ENCODE measurements at places on chromosomes 16 and 17.

DNA sequence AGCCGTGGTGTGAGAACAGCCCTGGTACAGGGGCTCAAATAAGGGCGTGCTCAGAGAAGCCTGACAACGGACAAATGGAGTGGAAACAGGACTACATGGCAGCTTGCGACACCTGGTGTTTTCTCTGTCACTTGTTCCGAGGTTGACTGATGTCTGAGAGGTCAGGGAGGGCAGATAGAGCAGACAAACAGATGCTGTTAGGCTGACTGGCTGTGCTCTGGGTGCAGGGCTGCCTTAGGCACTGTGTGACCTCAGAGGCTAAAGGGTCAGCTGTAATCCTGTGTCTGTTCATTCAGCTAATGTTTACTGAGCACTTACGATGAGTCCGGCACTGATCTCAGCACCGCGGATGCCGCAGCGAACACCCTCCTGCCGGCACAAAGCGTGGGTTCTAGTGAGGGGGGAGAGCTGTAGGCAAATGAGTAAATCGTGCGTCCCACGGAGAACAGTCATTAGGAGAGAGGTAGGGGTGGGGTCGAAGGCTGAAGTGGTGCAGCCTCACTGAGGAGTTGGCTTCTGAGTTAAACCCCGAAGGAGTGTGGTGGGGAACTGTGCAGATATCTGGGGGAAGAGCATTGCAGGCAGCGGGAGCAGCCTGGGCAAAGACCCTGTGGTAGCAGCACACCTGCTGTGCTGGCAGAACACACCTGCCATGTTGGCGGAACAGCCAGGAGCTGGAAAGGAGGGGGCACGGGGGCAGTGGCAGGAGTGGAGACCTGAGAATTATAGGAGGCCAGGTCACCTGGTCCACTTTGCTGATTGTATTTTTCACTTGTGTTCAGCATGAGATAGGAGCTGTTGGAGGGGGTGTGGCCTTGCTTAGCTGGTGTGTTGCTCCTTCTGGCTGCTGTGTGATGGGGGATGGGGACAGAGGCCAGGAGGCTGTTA, 35.0 kb downstream of the GPT2 start:
- DNase-seq = no peak

- DNase-seq = no peak
Measured at GRCh38 chr16:72482695-72483094, 310.7 kb upstream of the PMFBP1 start.

DNA sequence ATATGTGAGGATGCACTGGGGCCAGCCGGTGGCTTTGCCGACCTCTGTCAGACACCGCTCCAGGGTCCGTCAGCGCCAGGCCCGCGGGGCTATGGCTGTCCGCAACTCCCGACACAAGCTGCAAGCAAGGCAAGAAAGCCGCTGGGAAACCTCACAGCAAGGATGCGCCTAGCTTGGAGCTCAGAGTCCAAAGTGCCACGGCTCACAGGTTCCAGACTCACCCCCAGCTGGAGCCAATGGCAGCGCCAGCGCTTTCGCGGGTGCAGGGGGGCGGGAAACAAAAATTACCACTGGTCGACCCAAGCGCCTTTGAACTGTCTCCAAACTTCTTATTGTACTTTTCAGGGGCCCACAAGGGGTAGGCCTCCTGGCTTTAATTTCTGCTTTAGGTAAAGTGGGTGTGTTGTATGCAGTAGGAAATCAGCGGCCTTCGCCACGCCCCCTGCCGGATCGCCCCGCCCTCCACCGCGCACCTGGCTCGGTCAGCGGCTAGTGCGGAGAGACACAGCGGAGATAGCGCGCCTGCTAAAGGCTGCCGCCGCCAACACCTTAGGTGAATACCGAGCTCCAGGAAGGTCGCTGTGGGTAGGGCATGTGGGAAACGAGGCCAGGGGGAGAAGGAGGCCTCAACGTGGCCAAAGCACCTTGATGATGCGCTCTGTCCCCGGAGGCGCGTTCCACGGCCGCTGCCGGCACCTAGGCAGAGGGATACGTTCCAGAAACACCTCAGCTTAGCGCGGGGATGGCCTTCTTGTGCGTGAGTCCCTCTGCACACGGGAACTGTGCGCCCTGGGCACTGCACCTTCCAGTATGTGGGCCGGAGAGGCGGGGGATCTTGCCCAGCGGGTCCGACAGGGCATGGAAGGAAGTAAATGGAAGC, 61.0 kb upstream of the RBL2 start:
- peak; percentile 20 for DNase-seq

DNA sequence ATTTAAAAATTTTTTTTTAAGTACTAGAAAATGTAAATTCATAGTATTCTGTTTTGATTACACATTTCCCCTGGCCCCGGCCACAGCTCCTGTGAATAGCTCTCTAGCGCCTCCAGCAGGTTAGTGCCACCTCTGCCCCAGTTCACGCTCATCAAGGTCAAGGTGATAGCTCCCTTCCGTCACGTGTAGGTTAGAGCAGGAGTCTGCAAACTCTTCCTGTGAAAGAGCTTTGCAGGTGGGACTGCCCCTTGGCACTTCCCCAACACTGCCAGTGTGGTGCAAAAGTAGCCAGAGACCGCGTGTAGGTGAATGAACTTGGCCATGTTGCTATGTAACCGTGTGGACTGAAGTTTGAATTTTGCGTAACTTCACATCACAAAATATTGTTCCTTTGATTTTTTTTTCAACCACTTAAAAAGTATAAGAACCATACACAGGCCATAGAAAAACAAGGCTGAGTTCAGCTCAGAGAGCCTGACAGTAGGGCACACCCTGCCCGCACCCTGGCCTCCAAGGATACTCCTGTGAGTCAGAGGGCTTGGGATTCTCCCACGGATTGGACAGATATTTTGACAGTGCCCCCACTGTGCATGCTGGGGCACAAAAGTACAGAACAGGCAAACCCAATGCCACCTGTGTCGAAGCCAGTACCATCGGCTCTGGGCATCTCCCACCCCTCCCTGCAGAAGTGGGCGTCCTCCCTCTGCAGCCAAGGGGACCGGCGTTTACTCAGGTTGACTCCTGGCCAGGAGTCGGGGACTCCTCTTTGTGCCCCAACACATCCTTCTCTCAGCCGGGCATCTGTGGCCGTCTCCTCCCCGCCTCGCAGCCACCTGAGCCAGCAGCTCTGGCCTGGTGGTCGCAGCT, 92.0 kb upstream of the CHMP6 start:
- DNase-seq = no peak

DNA sequence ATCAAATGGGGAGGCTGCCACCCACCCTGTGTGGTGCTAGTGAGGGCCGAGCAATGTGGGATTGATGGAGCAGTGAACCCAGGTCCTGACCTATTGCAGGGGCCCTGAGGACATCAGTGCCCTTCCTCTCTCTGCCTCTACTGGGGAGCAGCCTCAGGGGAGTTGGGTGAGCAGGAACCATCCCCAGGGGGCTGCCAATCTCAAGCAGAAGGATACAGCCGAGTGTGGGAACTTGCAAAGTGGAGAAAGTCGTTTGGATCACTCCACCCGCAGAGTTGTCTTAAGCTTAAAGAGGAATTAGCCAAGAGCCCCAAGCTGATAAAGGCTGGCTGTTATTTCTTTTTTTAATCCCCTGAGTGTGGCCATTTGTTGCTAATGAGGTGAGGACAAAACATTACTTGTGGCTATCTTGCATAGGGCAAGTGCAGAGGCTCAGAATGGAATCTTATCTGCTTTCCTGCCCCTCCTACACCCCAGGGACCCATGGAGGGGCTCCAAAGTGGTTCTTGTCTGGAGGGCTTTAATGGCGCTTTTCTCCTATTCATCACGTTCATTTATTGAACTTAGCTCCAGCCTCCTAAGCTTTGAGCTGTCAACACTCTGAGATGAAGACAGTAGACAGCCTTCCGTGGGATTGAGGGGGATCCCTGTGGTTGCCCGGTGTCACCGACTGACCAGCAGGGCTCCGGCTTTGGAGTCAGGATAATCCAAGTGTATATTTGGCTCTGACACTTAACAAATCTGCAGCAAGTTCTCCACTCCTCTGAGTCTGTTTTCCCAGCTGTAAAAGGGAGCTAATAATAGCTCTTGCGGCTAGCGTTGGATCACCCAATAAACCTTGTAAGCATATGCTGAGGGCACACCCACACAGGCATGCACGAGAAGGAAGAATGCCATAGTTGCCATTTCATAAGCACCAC, 45.1 kb downstream of the MYH11 start:
- DNase-seq = peak; percentile 80

DNA sequence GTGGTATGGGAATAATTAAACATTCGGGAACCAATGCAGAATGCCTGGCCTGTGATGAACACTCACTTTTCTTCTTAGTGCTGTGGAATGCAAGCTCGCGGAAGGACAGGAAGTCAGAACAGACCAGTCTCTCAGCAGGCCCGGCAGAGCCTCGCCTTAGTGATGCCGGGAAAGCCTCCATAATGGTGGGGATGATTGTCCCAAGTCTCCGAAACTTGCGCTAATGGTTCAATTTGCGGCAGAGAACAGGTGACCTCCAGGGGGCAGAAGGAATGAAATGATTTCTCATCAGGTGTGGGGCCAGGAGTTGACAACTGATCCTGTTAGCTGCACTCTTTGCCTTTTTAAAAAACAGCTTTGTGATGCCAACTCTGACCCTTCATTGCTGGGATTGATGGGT, 170.6 kb downstream of the GSG1L start:
- no peak for DNase-seq

DNA sequence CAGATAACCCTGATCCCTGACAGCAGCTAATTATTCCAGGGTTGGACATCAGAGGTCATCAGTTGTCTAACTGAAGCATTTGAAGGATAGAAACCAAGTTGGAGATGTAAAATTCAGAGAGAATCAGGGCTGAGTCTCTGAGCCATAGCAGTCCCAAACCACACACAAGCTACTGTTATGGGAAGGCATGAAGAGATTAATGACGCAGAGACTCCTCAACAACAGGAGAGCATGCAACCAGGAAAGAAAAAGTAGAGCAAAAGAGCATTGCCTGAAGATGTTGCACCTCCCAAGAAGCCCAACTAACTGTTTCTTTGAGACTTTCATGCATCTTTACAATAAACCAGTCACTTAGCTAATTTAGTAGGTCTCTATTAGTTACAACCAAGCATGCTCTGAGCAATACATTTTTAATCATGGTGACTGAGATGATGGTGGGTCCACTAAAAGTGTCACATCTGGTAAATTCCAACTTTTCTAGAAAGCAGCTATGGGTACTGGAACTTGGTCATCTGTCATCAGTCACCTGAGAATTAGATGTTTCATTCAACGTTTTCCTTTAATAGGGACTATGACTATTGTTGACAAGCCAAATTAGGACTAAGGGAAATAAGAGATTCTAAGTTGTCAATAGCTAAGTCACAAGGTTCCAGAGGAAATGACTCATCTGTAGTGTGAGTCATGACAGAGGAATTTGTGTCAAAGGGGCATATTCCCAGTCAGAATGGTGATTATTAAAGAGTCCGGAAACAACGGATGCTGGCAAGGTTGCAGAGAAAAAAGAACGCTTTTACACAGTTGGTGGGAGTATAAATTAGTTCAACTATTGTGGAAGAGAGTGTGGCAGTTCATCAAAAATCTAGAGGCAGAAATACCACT, 239.8 kb downstream of the CHD9NB start:
- no peak for DNase-seq

- DNase-seq = peak; percentile 45
Measured at GRCh38 chr16:2250652-2251295, 613 bp downstream of the ECI1 start.

- DNase-seq = no peak
Measured at GRCh38 chr16:24346734-24347133, 90.6 kb downstream of the CACNG3 start.

- DNase-seq = no peak
Measured at GRCh38 chr17:32805029-32805976, 71.6 kb downstream of the MYO1D start.

DNA sequence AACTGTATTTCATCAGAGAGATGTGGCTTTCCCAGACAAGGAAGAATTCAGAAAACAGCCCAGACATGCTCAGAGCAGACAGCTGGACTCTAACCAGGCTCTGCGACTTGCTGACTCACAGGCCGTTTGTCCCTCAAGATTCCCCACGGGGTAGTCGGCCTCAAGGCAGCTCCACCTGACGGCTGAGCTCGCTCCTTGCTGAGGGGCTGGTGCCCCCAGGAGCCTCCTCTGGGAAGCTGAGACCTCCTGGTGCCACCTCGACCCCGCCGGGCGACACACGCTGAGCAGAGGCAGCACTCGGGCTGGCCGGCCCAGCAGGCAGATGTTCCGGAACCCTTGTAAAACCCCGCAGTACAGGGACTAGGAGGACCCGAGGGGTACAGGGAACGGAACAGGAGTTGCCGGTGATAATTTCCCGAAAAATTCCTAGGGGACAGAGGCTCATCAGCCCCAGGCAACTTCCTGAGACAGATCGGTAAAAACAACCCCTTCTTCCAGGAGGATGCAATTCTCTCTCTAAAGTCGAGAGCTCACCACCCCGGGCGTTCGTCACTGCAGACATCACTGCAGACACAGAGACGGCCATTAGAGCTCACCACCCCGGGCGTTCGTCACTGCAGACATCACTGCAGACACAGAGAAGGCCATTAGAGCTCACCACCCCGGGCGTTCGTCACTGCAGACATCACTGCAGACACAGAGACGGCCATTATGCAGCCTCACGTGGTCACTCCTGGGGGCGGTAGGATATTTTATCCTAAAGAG, 19.9 kb downstream of the RPH3AL start:
- DNase-seq = no peak

DNA sequence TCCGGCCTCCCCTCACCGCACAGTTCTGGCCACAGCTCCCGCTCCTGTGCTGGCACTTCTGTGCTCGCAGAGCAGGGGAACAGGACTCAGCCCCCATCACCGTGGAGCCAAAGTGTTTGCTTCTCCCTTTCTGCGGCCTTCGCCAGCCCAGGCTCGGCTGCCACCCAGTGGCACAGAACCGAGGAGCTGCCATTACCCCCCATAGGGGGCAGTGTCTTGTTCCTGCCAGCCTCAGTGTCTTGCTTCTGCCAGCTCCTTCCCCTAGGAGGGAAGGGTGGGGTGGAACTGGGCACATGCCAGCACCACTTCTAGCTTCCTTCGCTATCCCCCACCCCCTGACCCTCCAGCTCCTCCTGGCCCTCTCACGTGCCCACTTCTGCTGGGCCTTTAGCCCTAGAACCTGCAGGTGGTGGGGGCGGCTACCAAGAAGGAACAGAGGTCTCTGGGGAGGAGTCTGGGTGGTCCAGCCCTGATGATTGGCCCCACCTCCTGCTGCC, 645 bp upstream of the ELMO3 start:
- peak; percentile 63 for DNase-seq

- peak; percentile 76 for DNase-seq
Measured at GRCh38 chr16:85360323-85361277, 248.3 kb upstream of the CIBAR2 start.

DNA sequence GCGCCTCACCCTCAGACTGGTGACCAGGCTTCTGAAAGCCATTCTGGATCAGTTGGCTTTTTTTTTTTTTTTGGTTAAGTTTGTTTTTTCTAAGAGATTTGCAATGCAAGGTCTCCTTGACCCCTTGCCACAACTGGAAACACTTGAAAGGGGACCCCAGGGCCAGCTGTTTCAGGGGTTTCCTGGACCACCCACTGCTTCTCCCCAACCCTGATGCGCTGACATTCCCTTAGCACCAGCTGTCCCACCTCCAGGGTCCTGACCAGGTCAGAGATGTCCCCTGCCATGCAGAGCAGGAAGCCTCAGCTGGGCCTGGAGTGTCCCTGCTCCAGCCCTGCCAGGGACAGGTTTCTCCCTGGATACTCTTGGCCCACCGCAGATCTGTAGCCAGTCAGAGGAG, 8.1 kb upstream of the MRPL58 start:
- DNase-seq = no peak

GRCh38 chr16:85471469-85472431, 141.4 kb upstream of the GSE1 start:
- peak; percentile 72 for DNase-seq
